Spleen (tissue), 13 donors: ENCODE measurements at places on chromosomes 12 and 14. TPM values are rescaled to one million over a fixed set of nuclear protein-coding genes. Genes with fewer than 3 reads are reported as not detected.
A peak's percentile ranks its signal among the peaks of the same experiment; 100 is the strongest.

- no peak for DNase-seq
- peaks cover 25% of the 10 kb centered on the region for H3K4me1 ChIP-seq
- H3K27me3 ChIP-seq = peaks cover 10% of the 10 kb centered on the region
- H3K4me3 ChIP-seq = no peak overlapping the region
- no peaks in the 10 kb centered on the region for H3K36me3 ChIP-seq
- H3K27ac ChIP-seq = no peak overlapping the region
These were observed 49.2 kb upstream of the PLXNC1 start for GRCh38 chr12:94099191-94099590.

DNA sequence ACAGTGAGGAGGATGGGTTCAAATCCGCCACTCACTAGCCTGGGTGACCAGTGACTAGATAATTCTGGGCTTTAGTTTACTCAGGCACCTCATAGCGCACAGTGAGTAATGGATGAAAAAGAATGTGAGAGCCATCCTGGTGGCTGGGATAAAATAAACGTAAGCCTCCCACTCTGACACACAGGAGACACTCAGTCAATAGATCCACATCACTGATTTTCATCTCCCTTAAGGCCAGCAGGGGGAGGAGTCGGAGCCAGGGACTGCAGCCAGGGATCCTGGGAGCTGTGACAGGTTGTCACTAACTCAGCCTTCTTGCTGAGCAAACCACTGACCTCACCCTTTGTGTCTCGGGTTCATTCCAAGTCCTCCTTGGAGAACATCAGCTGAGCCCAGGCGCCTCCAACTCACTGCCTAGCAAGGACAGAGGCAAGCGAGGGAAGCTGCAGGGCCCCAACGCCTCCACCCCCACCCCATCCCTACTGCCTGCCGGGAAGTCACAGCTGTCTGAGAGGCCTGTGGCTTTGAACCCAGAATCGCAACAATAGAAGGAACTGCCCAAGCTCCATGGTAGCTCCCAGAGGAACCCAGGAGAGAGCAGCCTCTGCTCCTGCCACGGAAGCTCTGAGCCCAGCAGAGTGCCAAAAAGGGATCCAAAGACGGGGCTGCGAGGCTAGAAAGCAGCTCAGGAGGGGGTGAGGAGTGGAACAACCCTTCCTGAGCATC lies 30.7 kb downstream of the PXN start:
- peak; percentile 85 for DNase-seq
- peak overlapping the region; percentile 83 for H3K27ac ChIP-seq
- H3K4me1 ChIP-seq = peaks cover 93% of the 10 kb centered on the region
- H3K4me3 ChIP-seq = no peak overlapping the region

- H3K36me3 ChIP-seq = no peaks in the 10 kb centered on the region
- no peaks in the 10 kb centered on the region for H3K27me3 ChIP-seq
- H3K27ac ChIP-seq = no peak overlapping the region
- H3K4me1 ChIP-seq = no peaks in the 10 kb centered on the region
- no peak for DNase-seq
- H3K4me3 ChIP-seq = no peak overlapping the region
These were observed 19.3 kb upstream of the BICD1 start for GRCh38 chr12:32087306-32087705.

GRCh38 chr14:100434911-100435438 lies 111.8 kb downstream of the SLC25A47 start:
- H3K27me3 ChIP-seq = no peaks in the 10 kb centered on the region
- DNase-seq = no peak
- H3K4me3 ChIP-seq = no peak overlapping the region
- peaks cover 15% of the 10 kb centered on the region for H3K4me1 ChIP-seq
- no peaks in the 10 kb centered on the region for H3K36me3 ChIP-seq
- no peak overlapping the region for H3K27ac ChIP-seq

- H3K36me3 ChIP-seq = no peaks in the 10 kb centered on the region
- no peak overlapping the region for H3K27ac ChIP-seq
- no peaks in the 10 kb centered on the region for H3K27me3 ChIP-seq
These were observed 555.9 kb upstream of the TMEM132C start for GRCh38 chr12:127711108-127711507.

DNA sequence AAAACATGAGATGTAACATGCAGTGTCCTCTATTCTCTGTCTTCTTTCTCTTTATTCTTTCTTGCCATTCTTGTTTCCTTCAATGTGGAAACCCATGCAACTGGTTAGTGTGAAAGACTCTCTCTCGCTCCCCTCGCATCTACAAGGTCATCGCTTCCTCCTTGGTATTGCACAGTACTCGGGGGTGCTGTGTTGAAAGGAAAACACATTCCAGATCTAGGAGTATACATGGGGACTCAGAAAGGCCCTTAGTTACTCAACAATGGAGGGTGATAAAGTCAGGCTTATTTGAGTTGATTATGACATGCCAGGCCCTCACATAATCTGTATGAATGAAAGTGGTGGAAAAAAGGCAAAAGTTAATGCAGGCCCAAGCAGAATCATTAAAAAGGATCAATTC lies 75.5 kb upstream of the OVCH1 start:
- no peaks in the 10 kb centered on the region for H3K27me3 ChIP-seq
- H3K36me3 ChIP-seq = no peaks in the 10 kb centered on the region
- no peak overlapping the region for H3K4me3 ChIP-seq
- no peak for DNase-seq
- H3K27ac ChIP-seq = peak overlapping the region; percentile 75
- H3K4me1 ChIP-seq = peaks cover 64% of the 10 kb centered on the region

The KRT85 gene
- not detected for total RNA-seq
